Stimulated activated CD4-positive, alpha-beta T cell treated with anti-CD3 and anti-CD28 coated beads, Interleukin-1b, Interleukin-23, amount 100 ng/mL, for 4 hours (primary cell): ENCODE measurements at places on chromosomes 4 and X.

GRCh38 chr4:8171984-8172924 is 13.6 kb upstream of the ABLIM2 start:
- no peak for DNase-seq

DNA sequence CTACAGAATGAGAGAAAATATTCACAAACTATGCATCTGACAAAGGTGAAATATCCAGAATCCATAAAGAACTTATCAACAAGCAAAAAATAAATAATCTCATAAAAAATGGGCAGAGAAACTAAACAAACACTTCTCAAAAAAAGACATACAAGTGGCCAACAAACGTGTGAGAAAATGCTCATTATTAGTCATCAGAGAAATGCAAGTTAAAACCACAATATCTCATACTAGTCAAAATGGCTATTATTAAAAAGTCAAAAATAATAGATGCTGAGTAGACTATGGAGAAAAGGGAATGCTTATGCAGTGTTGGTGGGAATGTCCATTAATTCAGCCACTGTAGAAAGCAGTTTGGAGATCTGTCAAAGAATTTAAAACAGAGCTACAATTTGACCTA is 533.3 kb downstream of the TMA16 start:
- DNase-seq: no peak

GRCh38 chrX:107700317-107700774 is 72.0 kb downstream of the PRPS1 start:
- no peak for DNase-seq

- no peak for DNase-seq
These were observed 204.5 kb downstream of the RELL1 start for GRCh38 chr4:37481547-37482122.

- no peak for DNase-seq
These were observed 99.8 kb downstream of the ARHGAP10 start for GRCh38 chr4:147831551-147832171.

DNA sequence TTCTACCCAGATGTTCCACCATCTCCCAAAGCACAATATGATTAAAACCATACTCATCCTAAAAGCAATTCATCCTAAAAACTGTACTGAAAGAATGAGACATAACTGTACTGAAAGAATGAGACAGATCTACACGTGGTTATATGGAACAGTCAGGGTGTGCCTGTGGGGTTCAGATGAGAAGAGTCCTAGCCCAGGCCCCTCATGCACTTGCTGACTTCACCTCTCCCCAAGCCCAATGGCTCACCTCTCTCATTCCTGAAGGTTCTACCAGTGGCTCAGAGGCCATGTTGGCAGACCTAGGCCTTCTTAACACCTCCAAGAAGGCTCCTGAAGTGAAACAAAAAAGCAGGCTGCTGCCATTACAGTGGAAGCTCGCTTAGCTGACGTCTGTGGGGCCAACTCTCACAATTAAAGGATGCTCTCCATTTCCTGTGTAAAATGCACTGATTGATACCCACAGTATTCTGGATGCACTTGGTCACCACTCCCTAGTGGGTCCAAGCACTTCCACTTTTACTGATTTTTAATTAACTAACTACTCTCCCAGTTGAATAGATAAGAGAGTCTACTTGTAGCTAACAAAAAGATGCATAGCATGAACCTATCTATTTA is 3.8 kb downstream of the PLAC1 start:
- no peak for DNase-seq

- no peak for DNase-seq
These were observed 83.2 kb downstream of the RBM47 start for GRCh38 chr4:40546506-40546905.

DNA sequence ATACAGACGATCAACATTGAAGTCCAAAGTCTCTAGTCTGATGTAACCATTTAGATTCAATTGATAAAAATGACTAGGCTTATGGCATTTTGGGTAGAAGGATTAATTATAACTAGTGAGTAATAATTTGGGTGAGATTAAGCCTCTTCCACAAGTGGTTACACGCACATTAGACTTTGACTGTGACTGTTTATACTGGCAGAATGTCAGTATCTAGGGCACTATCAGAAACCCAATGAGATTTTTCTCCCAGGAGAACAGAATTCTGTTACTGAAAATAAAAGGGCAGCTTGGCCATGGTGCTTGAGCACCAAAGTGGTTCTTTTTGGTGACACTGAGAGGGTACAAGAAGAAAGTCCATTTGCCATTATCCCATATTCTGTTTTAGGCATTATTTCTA is 3.3 kb downstream of the PLS3 start:
- DNase-seq: no peak

- no peak for DNase-seq
These were observed 147.3 kb downstream of the GRIA3 start for GRCh38 chrX:123331349-123331748.
